MV-4-11 (cell line): ENCODE measurements at places on chromosomes 7 and 10.

DNA sequence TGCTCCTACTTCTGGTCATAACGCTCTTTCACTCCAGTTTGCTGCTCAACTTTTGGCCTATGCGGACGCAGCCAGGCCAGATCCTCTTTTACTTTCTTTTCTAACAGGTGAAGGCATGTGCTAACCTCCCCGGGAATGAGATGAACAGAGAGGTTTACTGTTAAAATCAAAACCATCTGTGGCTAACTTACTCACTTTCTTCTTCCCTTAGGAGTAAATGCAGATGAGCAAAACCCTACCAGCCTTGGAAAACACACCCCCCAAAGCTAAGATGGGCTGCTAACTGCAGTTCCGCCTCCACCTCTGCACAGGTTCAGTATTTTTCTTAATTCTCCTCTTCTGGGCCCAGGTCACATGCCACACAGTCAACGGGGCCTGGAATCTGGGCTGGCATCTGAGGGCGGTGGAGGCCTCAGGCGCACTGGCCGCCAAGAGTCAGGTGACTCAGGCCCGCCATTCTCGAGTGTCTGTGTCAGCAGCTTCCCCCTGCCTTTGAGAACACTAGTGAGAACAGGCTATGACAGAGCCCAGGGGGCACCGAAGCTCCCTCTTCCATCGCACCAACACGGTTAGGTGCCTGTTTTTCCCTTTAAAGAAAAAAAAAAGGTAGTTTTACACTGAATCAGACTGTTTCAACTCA lies 11.1 kb downstream of the FAM53B start:
- no peak for DNase-seq

- DNase-seq: peak; percentile 69
Measured at GRCh38 chr10:63464402-63465292, 1.1 kb downstream of the JMJD1C start.

- DNase-seq: peak; percentile 88
Measured at GRCh38 chr10:103197174-103197573, 4.1 kb upstream of the NT5C2 start.

GRCh38 chr7:30157204-30157603 lies 22.4 kb downstream of the MTURN start:
- DNase-seq: no peak

- no peak for DNase-seq
Measured at GRCh38 chr7:152894295-152895170, 135.0 kb downstream of the ACTR3B start.

DNA sequence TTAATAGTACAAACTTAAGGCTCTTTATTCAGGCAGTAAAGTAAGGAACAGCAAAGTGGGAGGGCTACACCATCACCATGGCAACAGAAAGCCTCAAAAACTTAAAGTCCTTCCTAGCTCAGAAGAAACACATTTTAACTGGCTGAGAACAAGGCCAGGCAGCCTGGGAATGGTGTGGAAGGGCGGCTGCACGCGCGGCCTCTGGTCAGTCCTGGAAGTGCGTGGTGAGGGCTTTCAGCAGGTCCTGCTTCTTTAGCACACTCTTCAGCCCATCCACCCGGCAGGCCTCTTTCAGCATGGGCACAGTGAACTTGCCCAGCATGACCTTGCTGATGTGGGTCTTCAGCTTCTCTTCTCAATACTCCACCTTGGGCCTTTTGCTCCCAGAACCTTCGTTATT lies 133.0 kb downstream of the CYP26A1 start:
- no peak for DNase-seq

DNA sequence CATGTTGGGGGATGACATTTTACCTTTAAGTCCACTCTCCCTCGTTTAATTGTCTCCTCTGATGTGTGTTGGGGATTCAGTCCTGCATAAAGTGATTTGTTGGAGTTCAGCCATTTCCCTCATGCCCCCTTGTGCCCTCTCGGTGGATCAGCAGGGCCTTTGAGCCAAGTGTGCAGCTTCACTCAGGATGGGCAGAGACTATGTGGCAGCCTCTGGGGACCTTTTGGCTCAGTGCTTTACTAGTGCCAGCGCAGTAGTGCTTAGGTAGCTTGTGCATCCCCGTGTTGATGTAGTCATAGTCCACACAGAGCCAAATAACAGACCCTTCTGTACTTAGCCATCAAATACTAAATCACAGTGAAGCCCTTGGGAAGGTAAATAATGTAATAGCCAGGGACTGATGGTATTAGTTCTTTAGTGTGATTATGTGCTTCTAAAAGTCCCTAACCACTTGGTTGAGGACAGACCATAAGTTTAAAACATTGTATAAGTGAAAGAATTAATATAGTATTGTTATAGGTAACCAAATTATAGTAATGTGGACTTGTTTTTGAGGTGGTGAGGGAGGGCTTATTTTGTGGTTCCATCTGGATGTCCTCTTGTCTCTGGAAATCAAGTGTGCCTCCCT lies 11.4 kb downstream of the BUB3 start:
- DNase-seq: no peak

DNA sequence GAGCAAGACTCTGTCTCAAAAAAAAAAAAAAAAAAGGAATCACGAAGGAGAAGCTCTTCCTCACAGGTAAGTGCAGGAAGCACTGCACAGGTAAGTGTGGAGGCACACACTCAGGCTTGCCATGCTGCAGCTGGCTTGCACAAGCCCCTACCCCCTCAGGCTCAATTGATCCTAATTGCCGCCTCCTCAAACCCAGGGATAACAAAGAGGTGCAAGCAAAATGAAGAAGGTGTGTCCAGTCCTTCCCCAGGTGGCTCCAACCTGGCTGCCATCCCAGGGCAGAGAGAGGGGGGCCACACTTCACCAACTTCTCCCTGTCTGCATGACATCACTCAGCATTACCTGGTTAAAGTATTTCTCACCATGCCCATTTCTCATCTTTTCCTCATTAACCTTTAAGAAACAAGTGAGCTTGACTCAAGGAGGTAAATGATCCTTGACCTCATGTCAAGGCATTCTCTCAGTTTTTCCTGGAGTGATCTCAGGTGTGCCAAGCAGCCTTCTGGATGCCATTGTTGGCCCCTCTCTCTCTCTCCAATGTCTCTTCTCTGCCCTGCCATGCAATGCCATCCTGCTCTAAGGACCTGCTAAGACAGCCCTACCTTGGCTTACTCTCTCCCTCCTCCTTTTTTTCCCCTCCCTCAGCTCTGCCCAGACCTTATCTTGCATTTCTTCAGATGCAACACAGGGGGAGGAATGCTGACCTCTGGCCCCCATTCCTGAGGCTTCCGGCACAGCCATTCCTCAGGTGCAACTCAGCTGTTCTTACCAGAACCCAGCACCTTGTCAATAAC lies 13.0 kb upstream of the TRPV6 start:
- no peak for DNase-seq

DNA sequence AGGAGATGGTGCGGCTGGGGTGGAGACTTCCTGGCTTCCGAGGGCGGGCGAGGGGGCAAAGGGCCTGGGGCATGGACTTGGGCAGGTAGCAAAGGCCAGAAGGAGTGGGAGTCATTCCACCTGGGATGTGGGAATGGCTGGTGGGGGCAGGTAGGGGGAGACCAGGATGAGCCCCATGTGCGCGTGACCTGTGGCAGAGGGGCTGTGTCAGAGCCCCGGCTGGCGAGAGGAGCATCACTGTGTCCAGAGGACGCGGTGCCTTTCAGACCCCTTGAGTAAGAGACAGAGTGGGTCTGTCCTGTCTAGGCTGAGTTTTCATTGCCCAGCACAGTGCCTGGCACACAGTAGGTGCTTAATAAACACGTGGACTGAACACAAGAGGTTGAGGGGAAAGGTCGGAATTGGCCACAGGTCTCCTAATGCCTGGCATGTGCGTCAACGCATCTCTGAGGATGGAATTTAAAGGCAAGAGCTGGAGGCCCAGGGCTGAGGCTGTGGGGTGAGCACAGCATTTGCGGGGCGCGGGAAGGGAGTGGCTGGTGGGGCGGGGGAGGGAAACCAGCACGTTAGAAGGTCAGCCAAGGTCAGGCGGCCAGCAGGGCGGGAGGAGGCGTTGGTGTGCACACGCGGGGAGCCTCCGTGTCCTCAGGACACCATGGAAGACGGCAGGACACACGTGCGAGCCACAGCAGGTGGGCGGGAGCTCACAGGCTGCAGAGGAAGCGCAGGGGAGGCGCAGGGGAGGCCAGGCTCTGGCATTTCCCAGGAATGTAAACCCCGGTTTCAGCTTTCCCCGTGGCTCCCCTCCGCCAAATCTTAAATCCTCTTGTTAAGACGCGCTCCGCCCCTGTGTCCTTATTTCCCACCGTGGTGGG lies 51.8 kb downstream of the CUX1 start:
- DNase-seq: no peak

- DNase-seq: no peak
Measured at GRCh38 chr7:106729720-106730385, 68.9 kb upstream of the CCDC71L start.

GRCh38 chr7:50553973-50554372 lies 11.2 kb downstream of the DDC start:
- DNase-seq: no peak

DNA sequence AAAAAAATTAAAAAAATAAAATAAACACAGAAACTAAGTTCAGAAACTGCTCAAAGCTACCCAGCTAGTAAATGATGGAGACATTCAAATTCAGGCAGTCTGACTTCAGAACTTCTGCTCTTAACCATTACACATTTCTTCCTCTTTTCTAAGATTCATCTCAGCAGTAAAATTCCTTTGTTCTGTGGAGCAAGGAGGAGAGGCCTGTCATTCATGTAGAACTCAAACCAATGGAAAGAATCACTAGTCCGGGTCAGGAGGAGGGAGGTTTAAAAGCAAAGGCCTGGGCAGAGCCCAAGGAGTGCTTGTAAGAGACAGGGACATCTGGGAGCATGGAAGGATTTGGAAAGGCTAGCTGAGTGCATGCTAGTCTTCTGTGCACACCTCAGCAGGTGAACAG lies 37.9 kb upstream of the DNAJB12 start:
- DNase-seq: peak; percentile 7

DNA sequence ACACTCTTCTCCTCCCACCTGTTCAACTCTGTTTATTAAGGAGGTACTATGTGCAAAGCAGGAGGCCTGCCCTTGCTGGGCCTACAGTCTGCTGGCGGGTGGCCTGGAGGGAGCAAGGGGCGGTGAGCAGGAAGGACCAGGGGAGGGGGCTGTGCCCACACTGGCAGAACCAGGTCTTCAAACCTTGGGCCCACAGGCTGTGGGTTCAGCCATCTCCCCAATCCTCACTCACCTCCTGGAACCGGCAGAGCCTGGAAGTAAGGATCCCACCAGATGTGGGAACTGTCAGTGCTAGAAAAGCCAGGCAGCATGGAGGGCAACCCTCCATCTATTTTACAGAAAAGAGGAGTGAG lies 50.8 kb downstream of the CAMK2B start:
- DNase-seq: no peak

DNA sequence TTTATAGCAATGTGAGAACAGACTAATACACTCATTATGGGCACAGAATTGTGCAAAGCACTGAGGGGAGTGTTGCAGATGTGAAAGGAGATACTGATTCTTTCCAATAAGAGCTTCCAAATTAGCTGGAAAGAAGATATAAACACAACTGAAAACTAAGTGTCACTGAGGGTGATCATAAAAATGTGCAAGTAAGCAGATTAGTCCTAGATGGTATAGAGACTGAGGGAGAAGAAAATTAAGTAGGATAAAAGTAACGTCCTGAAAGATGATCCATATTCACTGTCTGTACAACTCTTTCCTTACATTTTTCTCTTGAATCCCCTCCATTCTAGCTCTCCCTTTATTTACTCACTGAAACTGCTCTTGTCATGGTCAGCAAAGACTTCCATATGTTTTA lies 11.2 kb upstream of the NXPH1 start:
- no peak for DNase-seq

DNA sequence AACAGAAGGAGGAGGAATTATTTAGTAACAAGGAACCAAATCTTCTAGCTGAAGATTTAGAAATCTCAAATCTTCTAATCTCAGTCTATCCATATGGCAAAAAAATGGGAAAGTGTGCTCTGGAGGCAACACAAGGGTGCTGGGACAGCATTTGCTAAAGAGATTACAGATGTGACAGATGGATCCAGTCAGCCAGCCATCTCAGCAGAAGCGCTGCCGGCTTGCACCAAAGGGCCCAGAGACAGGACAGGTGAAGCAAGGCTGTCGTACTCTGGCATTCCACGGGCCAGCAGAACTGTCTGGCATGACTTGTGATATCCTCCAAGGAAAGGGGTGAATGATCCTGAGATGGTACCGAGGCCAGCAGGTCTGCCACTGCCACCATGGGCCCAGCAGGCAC lies 45.7 kb upstream of the GJD4 start:
- no peak for DNase-seq

- DNase-seq: peak; percentile 71
Measured at GRCh38 chr10:23540401-23541030, 101.6 kb downstream of the OTUD1 start.

GRCh38 chr7:82247814-82248433 lies 195.7 kb downstream of the CACNA2D1 start:
- DNase-seq: peak; percentile 53

DNA sequence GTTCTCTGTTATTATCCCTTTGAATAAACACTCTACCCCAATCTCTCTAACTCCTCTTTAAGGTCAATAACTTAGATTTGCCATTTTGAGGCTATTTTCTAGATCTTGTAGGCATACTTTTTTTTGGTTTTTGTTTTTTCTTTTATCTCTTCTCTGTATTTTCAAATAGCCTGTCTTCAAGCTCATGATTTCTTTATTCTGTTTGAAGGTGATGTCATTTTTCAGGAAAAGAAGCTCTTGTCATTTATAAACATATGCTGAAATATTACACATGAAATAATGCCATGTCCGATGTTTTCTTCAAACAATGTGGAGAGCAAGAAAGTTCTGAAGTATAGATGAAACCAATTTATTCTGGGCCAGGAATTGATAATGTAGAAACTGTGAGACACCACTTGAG lies 57.5 kb upstream of the CABCOCO1 start:
- no peak for DNase-seq

DNA sequence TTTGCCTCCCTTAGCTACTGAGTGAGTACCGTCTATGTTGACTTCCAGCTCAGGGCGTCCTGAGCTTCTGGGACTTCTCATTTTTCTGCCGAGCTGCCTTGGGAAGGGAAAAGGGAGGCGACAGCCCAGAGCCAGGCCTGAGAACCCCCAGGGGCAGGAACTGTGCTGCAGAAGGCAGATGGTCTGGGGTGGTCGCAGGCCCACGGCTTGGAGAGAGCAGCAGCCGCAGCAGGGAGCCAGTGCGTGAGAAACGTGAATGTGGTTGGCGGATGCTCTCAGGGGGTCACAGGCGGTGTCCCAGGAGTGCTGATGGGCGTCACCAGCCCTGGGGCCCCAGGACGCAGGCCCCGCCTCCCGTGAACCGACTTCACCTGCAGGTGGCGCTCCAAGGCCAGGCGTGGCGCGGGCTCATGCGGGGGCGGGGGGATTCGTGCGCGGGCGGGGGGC lies 9.2 kb upstream of the PWWP2B start:
- DNase-seq: peak; percentile 57
